ENCODE measurements at places on chromosomes 4 and X. TPM values are rescaled to one million over a fixed set of nuclear protein-coding genes. Genes with fewer than 3 reads are reported as not detected.

DNA sequence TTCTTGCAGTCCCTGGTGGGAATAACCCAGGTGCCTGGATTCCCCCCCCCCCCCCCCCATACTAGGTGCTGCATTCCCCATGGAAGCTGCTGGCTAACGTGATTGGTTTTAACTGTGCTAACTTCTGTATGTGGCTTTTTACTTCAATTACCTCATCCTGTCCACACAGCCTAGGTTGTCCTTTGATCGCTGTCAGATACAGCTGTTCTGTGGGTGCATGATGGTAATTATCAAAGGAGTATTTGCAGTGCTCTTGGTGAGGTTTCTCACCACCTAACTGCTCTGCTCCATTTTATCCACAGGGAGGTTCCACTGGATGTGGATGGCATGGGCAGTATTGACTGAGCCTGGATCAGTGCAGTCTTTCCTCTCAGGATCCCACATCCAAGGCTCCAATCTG lies 93.0 kb downstream of the ZNF518B start:
- no peak overlapping the region for H3K4me3 ChIP-seq
- H3K36me3 ChIP-seq: no peaks in the 10 kb centered on the region
- no peak overlapping the region for H3K27ac ChIP-seq
- no peaks in the 10 kb centered on the region for H3K27me3 ChIP-seq
- no peak for DNase-seq

GRCh38 chr4:74659576-74660411 lies 134.5 kb downstream of the BTC start:
- no peak for DNase-seq
- H3K4me1 ChIP-seq: no peaks in the 10 kb centered on the region
- no peaks in the 10 kb centered on the region for H3K36me3 ChIP-seq
- H3K27me3 ChIP-seq: no peaks in the 10 kb centered on the region
- no peak overlapping the region for H3K27ac ChIP-seq

GRCh38 chr4:154559141-154559493 lies 3.7 kb upstream of the FGB start:
- H3K4me3 ChIP-seq: no peak overlapping the region
- no peak for DNase-seq
- H3K27me3 ChIP-seq: no peaks in the 10 kb centered on the region
- H3K27ac ChIP-seq: no peak overlapping the region
- H3K36me3 ChIP-seq: no peaks in the 10 kb centered on the region

DNA sequence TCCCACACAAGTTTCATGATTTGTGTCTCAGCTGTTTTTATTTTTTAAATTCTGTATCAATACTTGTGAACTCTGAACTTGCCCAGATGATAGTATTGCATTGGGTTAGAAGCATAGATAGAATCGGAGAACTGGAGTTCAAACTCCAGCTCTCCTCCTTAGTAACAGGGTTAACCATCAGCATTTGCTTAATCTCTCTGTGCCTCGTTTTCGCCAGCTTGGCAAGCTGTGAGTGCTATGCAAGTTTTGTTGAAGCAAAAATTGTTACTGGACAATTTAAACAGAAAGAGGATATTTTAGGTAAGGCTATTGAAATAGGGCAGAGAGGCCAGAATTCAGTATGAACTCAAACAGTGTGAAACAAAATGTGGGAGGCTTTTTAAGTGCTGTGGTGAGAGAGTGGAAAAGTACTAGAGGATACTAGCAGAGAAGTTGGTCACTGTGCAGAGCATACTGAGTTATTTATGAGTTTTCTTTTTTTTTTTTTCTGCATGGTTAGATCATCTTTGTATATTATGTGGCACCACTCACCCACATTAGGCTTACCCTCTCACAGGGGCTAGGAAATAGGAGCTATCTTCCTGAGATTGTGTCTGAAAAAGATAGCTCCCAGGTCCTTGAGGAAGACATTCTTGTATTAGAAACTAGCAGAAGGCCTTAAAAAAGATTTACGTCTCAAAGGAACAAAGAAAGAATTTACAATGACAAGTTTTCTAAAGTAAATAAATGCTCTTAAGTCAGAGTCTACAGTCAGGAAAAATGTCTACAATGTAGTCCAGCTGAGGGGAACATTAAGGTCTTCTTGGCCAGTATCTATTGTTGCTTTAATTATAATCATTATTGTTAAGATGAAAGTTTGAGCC lies 1126.6 kb downstream of the FAT4 start:
- DNase-seq: no peak
- H3K36me3 ChIP-seq: no peaks in the 10 kb centered on the region
- H3K27ac ChIP-seq: peak overlapping the region; percentile 10
- no peak overlapping the region for H3K4me3 ChIP-seq
- no peaks in the 10 kb centered on the region for H3K4me1 ChIP-seq
- no peaks in the 10 kb centered on the region for H3K27me3 ChIP-seq

DHX15 gene
- total RNA-seq: 197 TPM

DNA sequence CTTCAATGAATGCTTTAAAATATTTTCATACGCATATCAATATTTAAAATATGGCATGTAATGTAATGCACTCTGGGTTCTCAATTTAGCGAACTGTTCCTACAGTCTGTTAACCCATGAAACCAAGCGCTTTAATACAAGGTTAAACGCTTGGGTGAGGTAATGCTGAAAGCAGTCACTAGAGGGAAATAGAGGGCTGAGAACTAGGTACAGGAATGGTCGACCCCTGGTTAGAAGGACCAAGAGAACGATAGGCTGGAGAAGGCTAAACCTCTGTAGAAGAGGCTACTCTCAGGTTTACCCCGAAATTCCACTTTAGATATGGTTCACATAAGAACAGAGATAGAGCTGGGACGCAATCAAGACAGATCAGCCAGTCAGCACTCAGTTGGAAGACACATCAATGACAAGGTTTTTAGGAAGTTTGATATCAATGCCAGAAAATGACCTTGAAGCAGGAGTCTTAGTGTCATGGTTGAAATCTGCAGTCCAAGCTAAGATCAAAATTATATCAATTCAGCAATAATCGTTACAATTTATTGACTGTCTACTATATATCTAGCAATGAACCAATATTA lies 26.9 kb downstream of the ARSJ start:
- H3K4me3 ChIP-seq: no peak overlapping the region
- DNase-seq: no peak
- no peaks in the 10 kb centered on the region for H3K4me1 ChIP-seq
- H3K27me3 ChIP-seq: no peaks in the 10 kb centered on the region
- no peaks in the 10 kb centered on the region for H3K36me3 ChIP-seq
- H3K27ac ChIP-seq: no peak overlapping the region

GRCh38 chr4:40192114-40193015 lies 4.5 kb upstream of the RHOH start:
- no peak for DNase-seq
- no peak overlapping the region for H3K27ac ChIP-seq
- H3K27me3 ChIP-seq: no peaks in the 10 kb centered on the region
- H3K4me3 ChIP-seq: no peak overlapping the region
- H3K36me3 ChIP-seq: no peaks in the 10 kb centered on the region
- H3K4me1 ChIP-seq: peaks cover 3% of the 10 kb centered on the region

DNA sequence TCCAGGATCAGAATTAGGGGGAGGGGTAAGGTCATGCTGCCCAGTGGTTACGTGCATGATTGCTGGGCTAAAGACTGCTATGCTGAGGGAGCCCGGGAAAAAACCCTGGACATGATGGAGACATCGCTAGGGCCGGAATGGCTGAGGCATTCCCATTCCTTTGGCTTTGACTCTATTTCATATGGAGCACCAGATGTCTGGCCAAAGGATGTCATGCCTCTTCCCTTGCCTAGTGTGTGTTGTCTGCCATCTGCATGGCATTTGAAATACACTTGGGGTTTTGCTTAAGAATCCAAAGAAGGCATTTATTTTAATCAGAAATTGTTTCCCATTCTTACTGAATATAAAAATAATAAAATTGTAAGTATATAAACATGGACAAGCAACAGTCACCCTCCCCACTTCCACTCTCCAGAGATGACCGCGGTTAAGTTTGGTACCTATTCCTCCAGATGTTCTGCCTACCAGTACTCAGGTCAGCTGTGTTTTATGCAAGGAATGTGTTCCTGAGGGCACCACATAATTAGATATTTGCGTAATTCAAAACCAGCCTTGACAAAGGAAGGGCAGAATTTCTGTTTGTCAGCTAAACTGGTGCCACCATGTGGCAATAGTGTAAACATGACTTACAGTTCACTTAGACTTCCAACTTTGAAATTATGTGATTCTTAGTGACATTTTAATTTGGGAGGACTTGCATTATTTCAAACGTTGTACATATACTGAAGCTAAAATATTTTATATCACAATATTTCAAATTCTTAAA lies 105.9 kb downstream of the CT47B1 start:
- no peaks in the 10 kb centered on the region for H3K27me3 ChIP-seq
- H3K4me1 ChIP-seq: no peaks in the 10 kb centered on the region
- H3K36me3 ChIP-seq: no peaks in the 10 kb centered on the region
- H3K27ac ChIP-seq: no peak overlapping the region
- peak; percentile 76 for DNase-seq
- H3K4me3 ChIP-seq: no peak overlapping the region

CENPVL1 gene
- 2.0 TPM for total RNA-seq

GABRB1 gene
- 11.7 TPM for total RNA-seq

DNA sequence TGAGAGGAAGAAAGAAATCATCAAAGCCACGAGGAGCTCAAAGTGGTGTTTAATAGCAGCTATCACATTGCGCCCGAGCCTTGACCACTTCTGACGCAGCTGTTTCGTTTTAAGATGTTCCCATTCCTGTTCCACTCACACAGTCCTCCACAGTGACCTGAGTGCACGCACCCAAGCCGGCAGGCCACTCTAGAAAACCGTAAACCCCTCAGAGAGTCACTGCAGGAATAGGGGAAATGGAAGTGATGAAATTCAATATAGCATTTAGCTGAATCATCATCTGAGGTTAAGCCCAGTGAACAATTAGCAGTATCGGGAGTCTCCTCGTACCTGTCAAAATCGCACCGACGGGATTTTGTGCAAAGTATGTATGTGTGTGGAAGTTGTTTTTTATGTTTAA lies 17.9 kb upstream of the HAND2 start:
- no peaks in the 10 kb centered on the region for H3K4me1 ChIP-seq
- H3K27ac ChIP-seq: no peak overlapping the region
- H3K4me3 ChIP-seq: no peak overlapping the region

GRCh38 chr4:52911684-52912294 lies 49.7 kb downstream of the RASL11B start:
- H3K27ac ChIP-seq: no peak overlapping the region
- H3K36me3 ChIP-seq: no peaks in the 10 kb centered on the region
- H3K4me3 ChIP-seq: no peak overlapping the region
- peak; percentile 61 for DNase-seq

DNA sequence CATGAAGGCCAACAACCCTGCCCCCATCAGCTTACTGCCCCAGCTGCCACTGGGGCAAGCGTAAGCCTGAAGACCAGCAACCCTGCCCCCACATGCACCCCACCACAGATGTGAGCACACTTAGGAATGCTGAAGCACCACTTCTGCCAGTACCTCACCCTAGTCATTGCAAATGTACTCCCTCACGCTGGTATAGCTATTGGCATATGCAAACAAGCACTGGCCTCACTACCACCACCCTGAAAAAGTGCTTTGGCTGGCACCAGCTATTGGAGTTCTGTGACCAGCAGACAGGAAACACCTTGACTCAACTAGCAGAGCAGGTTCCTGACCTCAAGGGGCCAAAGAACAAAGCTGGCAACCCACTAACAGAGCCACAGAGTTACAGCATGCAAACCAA lies 534.4 kb upstream of the POU3F4 start:
- H3K27ac ChIP-seq: no peak overlapping the region
- no peaks in the 10 kb centered on the region for H3K36me3 ChIP-seq
- no peak overlapping the region for H3K4me3 ChIP-seq
- no peak for DNase-seq
- H3K4me1 ChIP-seq: no peaks in the 10 kb centered on the region

All from spinal cord (tissue), 10 donors.